ENCODE measurements at places on chromosomes 3 and 15.

GRCh38 chr15:69783211-69783610 lies 314.5 kb downstream of the TLE3 start:
- no peak for DNase-seq

DNA sequence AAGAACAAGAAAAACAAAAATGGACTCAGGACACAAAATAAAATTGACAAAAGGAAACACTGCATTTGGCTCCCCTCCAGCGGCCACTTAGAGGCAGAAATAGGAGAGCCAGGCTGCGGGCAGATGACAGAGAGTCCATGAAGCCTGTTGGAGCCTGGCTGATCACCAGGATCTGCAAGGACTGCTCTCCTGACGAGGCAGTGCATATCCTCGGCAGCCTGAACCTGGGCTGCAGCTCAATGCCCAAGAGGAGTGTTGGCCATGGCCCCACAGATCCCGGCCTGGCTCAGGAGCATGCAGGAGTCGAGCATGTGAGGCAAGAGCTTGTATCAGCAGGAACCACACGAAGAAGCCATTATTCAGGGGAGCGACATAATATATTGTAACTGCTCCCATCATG lies 199.8 kb downstream of the STT3B start:
- no peak for DNase-seq

DNA sequence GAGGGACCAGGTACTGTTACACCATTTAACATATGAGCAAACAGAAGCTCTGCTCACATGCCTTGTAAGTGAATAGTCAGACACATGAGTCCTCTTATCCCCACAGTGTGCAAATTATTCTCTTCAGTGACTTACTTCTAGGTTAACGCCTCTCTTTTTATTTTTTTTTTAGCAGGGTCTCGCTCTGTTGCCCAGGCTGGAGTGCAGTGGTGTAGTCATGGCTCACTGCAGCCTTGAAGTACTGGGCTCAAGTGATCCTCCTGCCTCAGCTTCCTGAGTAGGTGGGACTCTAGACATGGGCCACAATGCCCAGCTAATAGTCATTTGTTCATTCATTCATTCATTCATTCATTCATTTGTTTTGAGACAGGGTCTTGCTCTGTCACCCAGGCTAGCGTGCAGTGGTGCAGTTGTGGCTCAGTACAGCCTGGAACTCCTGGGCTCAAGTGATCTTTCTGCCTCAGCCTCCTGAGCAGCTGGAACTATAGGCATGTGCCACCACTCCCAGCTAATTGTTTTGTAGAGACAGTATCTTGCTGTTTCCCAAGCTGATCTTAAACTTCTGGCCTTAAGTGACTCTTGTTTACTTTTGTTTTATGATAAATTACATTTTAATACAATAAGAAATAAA lies 94.7 kb downstream of the LRRC28 start:
- DNase-seq, result no peak

GRCh38 chr15:96359616-96360521 lies 29.4 kb downstream of the NR2F2 start:
- DNase-seq, result no peak

- no peak for DNase-seq
These were observed 1.6 kb downstream of the EIF4A2 start for GRCh38 chr3:186784820-186785494.

DNA sequence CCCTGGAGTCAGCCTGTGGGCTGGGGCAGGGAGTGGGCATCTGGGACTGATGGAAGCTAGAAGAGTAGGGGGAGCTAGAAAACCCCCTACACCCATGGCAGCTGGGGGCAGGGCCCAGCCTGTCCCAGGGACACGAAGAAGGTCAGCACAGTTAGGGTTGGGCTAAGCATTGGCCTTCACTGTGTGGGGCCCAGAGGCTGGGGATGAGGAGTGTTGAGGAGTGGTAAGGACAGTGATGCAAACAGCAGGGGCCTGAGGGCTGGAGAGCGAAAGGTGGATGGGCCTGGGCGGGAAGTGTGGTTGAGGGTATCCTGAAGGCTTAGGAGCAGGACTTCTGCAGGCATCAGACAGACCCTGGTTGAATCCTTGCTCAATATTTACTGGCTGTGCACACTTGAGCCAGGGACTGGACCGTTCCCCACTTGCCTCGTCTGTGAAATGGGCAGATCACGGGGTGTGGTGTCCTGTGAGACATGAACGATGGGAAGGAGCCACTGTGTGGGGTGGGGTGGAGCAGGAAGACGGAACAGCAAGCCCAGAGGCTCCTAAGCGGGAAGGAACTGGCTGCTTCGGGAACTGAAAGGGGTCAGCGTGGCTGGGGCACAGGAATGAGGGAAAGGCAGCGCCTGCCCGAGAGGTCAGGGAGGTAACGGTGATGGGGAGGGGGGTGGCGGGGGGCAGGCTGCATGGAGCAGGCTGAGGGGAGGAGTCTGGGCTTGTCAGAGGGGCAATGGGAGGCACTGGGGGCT lies 7.3 kb downstream of the PRKCD start:
- no peak for DNase-seq

GRCh38 chr3:4864503-4864902 lies 114.7 kb upstream of the BHLHE40 start:
- no peak for DNase-seq

DNA sequence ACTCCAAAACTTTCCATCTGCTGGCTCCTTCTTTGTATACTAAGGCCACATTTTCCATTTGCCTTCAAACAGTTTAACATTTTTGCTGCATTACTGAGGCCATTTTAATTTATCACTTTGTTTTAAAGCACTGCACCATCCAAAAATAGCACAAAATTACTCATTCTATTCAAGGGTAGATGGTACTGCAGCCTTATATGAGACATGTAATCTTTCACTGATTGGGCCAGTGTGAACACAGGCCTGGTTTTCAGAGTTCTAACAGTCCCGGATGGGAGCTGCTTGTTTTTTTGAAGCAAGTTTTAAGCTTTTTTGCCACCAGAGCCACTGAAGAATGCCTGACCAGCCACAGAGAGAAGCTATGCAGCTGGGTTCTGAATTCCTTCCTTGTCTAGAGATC lies 172.3 kb upstream of the TSC22D2 start:
- DNase-seq, result no peak

- DNase-seq, result no peak
These were observed 137.7 kb downstream of the FNDC3B start for GRCh38 chr3:172177046-172177445.

DNA sequence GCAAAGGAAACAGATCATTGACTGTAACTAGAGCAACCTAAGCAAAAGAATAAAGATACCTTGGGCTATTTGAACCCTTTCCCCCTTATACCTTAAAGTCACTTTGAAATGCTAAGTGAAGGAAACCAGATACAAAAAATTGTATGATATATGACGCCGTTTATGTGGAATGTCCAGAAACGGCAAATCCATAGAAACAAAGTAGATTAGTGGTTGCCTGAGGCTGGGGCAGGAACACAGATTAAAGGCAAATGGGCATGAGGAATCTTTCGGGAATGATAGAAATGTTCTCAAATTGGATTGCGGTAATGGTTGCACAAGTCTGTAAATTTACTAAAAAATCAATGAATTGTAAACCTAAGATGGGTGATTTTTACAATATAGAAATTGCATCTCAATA lies 160.1 kb upstream of the CCDC54 start:
- no peak for DNase-seq

DNA sequence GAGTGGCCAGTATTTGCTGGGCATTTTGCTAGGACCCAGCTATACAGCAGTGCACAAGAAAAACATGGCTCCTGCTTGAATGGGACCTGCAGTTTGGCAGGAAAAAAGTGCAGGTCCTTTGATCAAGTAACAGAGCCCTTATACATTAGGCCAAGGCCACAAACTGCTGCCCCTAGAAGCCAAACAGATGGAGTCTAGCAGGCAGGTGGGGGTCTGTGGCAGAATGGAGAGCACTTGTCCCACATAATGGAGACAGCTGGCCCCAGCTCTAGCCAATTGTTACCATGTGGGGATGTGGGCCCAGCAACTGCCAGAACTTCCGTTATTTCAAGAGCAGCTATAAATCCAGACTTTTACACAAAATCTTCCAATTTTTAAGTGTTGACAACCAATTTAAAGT lies 79.3 kb downstream of the SHQ1 start:
- no peak for DNase-seq

- DNase-seq, result no peak
These were observed 12.6 kb downstream of the HAPLN3 start for GRCh38 chr15:88882785-88883184.

DNA sequence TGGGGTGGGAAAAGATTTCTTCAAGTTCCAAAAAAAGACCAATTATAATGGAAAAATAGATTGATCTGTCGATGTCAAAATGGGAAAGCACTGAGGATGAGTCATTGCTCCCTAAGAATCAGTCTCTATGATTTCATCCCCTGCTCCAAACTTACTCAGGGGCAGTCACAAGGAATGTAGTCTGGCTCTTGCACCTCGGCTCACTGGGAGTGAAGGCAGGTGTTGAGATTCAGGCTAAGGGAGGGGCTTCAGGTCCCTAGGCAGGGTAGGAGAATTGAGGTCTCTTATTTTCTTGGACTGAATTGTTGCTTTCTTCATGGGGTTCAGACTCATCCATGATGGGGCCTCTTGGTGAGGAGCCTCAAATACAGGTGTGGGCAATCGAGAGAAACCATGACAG lies 14.2 kb downstream of the ESYT3 start:
- DNase-seq, result no peak

DNA sequence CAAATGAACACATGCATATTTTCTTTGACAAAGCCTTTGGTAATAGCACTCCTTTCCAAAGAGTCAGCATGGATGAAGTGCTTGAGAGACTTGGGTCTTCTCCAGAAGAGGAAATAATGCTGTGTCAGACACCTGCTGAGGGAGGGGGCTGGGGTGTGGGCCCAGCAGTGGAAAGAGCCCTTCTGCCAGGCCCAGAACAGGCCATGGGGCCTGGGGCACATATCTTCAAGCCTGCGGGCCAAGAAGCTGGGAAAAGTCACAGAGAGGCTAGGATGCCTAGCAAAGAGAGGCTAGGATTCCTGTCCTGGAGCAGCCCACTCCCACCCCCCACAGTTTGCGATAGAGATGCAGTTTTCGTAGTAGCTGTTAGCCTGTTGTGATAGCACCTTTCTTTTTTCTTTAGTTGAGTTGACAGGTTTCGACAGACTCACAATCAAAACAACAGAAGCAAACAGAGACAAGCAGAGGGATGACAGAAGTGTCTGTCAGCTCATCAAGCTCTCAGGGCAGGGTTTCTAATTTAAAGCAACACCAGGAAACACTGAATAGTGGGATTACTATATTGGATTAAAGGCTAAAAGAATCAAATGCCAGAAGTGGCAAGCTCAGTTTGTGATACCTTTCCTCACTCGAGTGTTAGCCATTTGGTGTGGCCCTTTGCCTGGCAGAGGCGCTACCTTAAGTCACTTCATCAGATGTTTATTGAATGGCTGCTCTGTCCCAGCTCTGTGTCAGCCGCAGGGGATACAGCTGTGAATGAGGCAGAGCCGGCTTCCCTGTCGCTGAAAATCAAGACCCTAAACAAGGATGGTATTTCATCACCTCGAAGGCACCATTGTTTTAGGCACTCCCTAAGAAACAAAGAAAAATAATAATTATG lies 19.0 kb downstream of the CMTM7 start:
- DNase-seq, result no peak

GRCh38 chr15:69015591-69015990 lies 1.1 kb downstream of the NOX5 start:
- no peak for DNase-seq

- DNase-seq, result peak; percentile 17
These were observed 26.3 kb upstream of the MNS1 start for GRCh38 chr15:56491110-56491722.

- no peak for DNase-seq
These were observed 56.7 kb upstream of the NUDT16 start for GRCh38 chr3:131324923-131325322.

- no peak for DNase-seq
These were observed 2.7 kb downstream of the AMIGO3 start for GRCh38 chr3:49716691-49717210.

- DNase-seq, result no peak
These were observed 6.7 kb downstream of the ISLR start for GRCh38 chr15:74179983-74180880.

DNA sequence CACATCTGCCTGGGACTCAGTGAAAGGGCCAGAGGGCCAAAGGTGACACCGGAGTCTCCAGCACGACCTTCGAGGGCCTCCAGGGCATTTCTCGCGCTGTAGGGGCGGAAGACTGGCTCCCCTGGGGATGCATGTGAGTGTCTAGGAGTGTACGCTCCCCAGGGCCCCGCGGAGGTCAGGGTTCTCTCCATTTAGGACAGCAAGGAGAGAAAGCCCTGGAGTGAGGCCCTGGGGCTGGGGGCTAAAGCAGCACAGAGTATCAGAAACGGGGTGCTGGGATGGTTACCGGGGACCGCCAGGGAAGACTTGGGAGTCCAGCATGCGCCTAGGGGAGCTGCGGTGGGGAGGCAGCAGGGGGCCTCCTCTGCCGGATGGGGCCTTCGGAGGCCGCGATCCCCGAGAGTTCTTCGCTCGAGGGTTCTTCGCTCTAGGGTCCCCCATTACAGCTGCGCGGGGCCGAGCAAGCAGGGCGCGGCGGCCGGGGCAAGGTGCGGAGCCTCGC lies 595 bp upstream of the APBA2 start:
- DNase-seq, result no peak

DNA sequence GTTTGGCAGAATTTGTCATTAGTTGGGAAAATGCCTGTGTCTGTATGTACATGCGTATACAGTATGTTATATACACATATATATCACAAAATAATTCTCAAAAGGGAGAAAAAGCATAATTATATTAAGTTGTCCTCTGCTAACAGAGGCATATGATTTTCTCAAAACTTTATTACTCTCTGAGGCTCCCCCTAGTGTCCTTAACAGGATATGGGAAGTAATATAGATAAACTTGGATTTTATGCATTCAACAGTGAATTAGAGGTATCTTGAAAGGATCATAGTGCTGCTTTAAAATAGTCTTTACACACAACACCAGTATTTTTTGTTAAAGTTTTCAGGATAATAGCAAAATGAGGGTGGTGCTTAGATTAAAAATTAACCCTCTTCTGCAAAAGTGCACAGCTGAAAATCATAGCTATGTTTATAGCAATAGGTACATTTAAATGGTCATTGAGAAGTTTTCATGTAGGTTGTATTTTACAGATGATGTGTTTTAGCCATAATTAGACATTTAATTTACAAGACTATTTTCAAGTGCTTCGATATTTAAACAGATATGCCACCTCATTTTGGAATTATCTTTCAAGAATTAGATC lies 454.0 kb upstream of the ROBO2 start:
- no peak for DNase-seq

DNA sequence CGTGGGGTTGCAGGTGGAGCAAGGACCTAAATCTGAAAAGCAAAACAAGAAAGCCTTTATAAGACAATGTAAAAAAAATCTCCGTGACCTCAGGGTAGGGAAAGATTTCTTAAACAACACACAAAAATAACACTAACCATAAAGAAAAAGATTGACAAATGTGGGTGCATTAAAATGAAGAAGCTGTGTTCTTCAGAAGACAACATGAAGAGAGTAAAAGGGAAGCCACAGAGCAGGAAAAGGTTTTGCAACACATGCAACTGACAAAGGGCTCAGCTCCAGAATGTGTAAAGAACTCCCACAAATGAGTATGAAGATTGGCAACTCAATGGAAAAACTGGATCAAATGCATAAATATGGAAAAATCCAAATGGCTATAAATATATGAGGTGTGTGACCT lies 74.2 kb downstream of the MAGEF1 start:
- no peak for DNase-seq

Data from activated T-helper 9 cell treated with anti-CD3 and anti-CD28 coated beads, Interleukin-2, amount 50 U/mL, for 16 hours (primary cell).